ENCODE measurements at places on chromosomes 13 and 19. TPM values are rescaled to one million over a fixed set of nuclear protein-coding genes. Genes with fewer than 3 reads are reported as not detected.

- no peak for DNase-seq
These were observed 138.4 kb upstream of the RNF113B start for GRCh38 chr13:98315466-98315865.

GRCh38 chr13:99408703-99409000 is 92.6 kb upstream of the TM9SF2 start:
- no peak for DNase-seq

- no peak for DNase-seq
These were observed 645.4 kb upstream of the MIR17HG start for GRCh38 chr13:90702050-90702449.

Gene CEACAM1
- total RNA-seq = 19.5 TPM

DNA sequence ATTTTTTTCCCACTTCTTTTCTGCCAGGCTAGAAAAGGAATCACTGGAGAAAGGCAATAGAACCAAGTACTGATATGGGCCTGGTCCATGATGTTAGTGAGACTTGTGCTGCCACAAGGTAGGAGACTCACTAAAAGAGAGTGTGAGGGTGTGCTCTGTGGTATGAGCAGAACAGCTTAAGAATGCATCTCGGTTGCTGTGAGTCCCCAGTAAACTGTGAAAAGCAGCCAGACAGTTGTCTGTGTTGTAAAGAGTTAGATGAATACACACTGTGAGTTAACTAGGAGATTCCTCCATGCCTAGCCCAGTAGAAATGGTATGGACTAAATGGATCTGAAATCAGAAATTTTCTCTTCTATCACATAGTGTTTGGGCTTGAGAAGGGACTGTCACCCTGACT is 1177.3 kb upstream of the MIR17HG start:
- DNase-seq = no peak

DNA sequence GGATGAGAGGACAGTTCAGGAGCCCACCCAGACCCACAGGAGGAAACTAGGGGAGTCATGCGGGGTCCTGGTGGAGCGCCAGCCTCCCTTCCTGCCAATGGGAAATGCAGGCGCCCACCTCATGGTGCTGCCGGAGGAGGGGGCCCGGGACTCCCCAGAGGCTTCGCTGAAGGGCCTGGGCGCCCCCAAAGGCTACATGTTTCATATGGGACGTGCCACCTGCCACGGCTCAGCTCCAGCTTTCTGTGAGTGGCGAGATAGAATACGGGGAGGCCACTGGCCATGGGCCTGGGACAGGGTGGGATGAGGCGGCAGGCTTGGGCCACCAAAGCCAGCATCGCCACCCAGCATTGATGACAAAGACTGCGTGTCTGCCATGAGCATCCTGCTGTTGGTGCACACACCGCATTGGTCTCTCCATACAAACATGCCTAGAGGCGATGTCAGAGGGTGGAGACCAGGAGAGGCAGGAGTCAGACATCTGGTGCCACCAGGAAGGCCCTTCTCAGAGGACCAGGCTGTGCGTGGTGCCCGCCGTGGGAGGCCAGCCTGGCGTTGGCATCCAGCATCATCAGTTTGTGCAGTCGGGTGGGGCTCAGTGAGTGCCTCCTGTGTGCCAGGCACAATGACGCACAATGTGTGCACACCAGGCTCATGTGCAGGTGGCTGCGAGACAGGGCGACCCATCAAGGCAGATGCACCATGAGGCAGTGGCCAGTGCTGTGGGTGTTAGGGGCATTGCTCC is 1.2 kb upstream of the F10 start:
- no peak for DNase-seq

Gene FGF22
- 0.17 TPM for total RNA-seq

GRCh38 chr13:78993792-78994191 is 334.8 kb upstream of the OBI1 start:
- no peak for DNase-seq

DNA sequence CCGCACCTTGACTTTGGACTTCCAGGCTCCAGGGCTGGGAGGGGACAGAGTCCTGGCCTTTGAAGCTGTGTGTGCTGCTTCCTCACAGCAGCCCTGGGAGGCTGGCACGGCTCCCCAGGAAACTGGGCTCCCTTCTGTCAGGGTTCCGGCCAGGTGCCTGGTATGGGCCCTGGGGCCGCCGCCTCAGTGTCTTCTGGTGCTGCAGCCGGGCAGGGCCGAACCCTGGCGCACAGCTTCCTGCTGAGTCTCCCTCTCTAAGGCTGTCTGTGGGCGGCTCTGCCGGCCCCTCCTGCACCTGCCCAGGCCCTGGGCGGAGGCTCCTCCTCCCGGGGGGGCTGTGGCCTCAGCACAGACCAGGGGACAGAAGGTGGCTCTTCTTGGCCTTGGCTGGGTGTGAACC is 32.4 kb downstream of the GPX4 start:
- peak; percentile 61 for DNase-seq

- DNase-seq = no peak
These were observed 17.4 kb upstream of the IRS2 start for GRCh38 chr13:109803825-109804224.

- peak; percentile 20 for DNase-seq
These were observed 185.7 kb downstream of the ABCC4 start for GRCh38 chr13:95115525-95115924.

Gene TNNI3
- total RNA-seq = not detected

GRCh38 chr19:4951656-4952055 is 17.3 kb upstream of the KDM4B start:
- DNase-seq = no peak

GRCh38 chr19:16252459-16253205 is 54.9 kb downstream of the AP1M1 start:
- no peak for DNase-seq

GRCh38 chr19:17797424-17798201 is 2.7 kb downstream of the B3GNT3 start:
- DNase-seq = peak; percentile 91

Gene DPP9
- 62.8 TPM for total RNA-seq

Gene F7
- total RNA-seq = 0.26 TPM

- no peak for DNase-seq
These were observed 10.8 kb upstream of the PRKD2 start for GRCh38 chr19:46727757-46728156.

- DNase-seq = no peak
These were observed 2.0 kb downstream of the NPAS1 start for GRCh38 chr19:47021536-47022139.

Gene NLRP9
- total RNA-seq = not detected

Gene ZNF444
- total RNA-seq = 76.2 TPM

Gene LHFPL6
- 30.2 TPM for total RNA-seq

GRCh38 chr19:21326169-21326568 is 3.0 kb downstream of the ZNF708 start:
- DNase-seq = no peak

Gene SKA3
- total RNA-seq = 1.2 TPM

DNA sequence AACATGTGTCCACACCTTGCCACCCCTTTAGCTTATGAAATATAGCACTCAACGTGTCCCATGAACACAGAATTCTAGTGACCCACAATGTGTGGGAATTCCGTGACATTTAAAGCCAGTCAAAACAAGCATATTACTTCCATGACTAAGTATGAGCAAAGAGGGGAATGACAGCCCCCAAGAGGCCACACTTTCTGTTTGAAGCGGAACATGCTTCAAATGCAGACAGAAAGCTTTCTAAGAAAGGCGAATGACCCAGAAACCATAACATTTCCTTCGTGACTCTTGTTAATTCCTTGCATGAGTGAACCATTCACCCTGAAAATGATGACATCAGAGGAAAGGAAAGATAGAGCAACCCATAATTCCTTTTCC is 122.0 kb upstream of the FNDC3A start:
- DNase-seq = no peak

GRCh38 chr13:65435590-65435989 is 1794.5 kb downstream of the PCDH9 start:
- no peak for DNase-seq

Gene DNASE2
- total RNA-seq = 48.7 TPM

GRCh38 chr13:49821216-49822009 is 28.9 kb upstream of the KPNA3 start:
- DNase-seq = no peak

DNA sequence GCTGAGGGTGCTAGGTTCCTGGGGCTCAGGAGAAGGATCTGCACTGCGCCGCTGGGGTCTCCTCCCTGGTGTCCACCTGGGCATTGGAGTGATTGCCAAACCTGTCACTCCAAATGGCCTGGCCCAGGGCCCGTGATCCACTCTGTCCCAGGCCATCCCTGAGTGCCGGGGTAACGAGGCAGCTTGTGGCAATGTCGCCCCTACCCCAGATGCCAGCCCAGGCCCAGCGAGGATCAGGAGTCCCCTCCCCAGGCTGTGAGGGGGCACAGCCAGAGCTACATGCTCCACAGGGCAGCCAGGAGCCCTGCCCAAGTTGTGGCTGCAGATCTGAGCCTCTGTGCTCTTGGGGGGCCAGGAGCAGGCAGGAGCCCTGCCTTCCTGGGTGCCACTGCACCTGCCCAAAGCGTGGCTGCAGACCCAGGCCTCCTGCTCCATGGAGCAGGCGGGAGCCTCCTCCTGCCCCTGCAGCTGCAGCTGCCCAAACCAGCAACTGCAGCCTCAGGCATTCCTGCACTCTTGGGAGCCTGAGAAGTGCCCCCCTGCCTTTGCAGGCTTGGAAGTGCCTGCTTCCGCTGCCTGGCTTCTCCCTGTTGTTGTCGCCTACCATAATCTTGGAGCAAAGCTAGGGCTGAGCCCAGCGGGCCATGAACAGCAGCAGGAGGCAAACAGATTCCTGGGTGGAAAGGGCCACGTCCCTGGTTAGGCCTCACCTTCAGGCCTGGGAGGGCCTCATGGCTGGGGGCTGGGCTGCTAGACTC is 4.6 kb downstream of the IGFL4 start:
- DNase-seq = no peak

Gene ZNF415
- total RNA-seq = 13.1 TPM

GRCh38 chr13:44277459-44277858 is 96.2 kb upstream of the SERP2 start:
- no peak for DNase-seq

DNA sequence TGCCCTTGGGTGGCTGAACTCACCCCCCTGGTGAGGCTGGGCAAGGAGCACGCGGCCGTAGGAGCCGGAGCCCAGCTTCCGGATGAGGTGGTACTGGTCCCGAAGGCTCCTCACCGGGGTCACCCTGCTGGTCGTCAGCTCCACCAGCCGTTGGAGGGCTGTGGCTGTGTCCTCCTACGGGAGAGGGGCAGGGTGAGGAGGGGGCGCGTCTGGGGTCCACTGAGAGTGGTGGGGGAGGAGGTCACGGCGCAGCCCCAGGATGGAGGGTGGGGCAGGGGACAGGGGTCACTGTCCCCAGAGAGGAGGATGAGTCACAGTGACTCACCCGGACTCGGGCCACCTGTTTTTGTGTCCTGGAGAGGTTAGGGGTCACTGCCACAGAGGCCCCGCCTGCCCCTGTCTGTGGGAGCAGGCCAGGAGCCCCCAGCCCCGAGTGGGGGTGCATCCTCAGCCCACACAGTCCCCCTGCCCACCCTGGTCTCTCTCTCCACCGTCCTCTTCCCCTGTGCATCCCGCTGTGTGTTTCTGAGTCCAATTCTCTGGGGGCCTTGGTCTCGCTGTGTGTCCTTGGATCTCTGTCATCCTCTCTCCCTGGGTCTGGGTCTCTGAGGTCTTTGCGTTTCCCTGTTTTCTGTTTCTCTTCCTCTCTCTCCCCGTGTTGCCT is 435 bp downstream of the SBK3 start:
- DNase-seq = no peak

DNA sequence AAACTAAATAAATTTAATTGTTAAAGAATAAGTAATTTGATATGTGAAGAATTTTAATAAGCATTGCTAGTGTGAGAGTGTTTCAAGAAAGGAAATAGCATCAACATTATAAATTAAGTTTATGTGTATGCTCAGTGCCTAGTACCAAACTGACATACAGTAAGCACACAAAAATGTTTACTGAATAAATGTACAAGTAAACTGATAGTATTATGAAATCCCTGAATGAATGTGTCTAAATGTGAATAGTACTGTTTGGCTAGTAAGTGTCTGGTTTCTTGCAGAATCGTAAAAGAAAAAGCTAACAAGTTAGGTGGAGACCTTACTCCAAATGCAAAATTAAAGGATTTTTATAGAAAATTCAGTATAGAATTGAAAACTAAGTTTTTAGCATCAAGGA is 233.6 kb downstream of the PCDH9 start:
- DNase-seq = no peak

Gene PCDH8
- total RNA-seq = not detected

Gene RXFP2
- total RNA-seq = not detected

Gene LAIR2
- not detected for total RNA-seq

DNA sequence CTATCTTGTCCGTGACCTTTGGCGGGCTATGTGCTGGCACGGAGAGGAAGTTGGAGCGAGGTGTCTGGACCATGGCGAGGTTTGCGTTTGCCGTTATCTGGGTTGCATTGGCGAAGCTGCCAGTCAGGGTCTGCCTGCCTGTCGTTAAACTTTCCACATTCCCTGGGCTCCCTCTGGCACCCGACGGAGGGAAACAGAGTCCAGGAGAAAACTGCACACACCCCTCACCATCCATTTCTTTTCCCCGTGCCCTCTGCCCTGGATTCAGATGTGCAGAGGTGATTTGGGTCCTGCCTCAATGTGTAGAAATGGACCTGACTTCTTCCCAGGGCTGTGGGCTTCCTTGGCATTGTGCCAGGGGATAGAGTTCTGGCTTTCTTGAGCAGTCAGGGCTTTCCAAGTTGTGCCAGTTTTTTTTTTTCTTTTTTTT is 142.4 kb downstream of the URI1 start:
- no peak for DNase-seq

GRCh38 chr19:35357867-35358573 is at the start of gene FFAR3:
TSS of gene FFAR3 (plus strand) at chr19:35358460. CDS start at chr19:35358891, 431 bp downstream.
- peak; percentile 32 for DNase-seq

Gene DPF1
- 0.12 TPM for total RNA-seq

DNA sequence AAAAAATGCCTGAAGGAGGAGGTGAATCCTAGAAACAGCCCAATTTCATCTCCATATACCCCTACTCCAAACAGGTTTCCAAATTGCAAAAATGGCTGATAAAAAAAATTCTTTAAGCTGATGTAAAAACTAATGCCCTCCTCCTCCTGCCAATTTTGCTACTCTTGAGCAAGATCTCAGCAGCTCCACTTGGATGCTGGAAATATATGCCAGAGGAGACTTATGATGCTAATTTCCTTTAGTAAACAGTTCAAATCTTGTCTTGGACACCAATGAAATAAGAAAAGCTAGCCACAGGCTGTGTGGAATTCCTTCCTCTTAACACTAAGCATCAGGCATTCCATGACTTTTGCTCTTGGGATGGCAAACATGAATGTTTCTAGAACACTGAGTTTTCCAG is 67.5 kb downstream of the INSR start:
- DNase-seq = no peak

GRCh38 chr13:88544836-88545235 is 873.7 kb downstream of the SLITRK5 start:
- no peak for DNase-seq

DNA sequence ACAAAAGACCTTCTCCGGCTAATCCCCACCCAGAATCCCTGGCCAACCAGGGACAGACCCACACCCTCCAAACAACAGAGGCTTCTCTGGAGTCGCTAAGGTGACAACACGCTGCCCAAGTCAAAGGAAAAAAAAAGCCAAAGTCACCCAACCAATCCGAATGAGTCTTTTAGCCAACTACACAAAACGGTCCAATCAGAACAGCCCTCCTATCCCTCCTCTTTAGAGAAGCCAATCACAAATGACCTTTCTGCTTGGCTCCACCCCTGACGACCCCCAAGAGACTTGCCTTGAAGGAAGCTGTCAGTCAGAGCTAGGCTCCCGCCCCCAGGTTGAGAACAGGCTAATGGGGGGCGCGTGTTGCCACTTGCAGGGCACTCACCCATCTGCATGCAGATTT is 6.6 kb upstream of the FBXW9 start:
- no peak for DNase-seq

Gene KLK10
- total RNA-seq = 42.8 TPM
